ENCODE measurements at places on chromosomes 7 and 10.

- DNase-seq, result no peak
Observed at GRCh38 chr7:133961724-133962123, 165.4 kb upstream of the LRGUK start.

GRCh38 chr7:32048970-32049491 lies 21.2 kb downstream of the PDE1C start:
- DNase-seq, result no peak

DNA sequence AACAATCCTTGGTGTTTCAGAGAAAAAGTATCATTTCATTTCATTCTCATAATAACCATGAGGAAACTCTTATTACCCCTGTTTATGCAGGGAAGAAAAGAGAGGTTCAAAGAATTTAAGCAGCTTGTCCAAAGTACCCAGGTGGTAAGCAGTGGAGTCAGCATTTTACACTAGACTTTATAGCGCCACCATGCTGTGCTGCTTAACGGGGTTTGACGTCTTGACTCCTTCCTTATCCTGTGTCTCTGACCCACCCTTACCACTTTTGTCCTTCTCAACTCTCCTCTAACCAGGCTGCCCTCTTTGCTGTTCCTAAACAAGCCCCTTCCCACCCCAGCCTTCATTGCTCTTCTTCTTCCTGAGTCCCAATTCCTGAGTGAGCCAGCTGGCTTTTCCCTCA lies 117.0 kb upstream of the AHR start:
- no peak for DNase-seq

GRCh38 chr10:48609899-48610584 lies 5.2 kb upstream of the ARHGAP22 start:
- no peak for DNase-seq

DNA sequence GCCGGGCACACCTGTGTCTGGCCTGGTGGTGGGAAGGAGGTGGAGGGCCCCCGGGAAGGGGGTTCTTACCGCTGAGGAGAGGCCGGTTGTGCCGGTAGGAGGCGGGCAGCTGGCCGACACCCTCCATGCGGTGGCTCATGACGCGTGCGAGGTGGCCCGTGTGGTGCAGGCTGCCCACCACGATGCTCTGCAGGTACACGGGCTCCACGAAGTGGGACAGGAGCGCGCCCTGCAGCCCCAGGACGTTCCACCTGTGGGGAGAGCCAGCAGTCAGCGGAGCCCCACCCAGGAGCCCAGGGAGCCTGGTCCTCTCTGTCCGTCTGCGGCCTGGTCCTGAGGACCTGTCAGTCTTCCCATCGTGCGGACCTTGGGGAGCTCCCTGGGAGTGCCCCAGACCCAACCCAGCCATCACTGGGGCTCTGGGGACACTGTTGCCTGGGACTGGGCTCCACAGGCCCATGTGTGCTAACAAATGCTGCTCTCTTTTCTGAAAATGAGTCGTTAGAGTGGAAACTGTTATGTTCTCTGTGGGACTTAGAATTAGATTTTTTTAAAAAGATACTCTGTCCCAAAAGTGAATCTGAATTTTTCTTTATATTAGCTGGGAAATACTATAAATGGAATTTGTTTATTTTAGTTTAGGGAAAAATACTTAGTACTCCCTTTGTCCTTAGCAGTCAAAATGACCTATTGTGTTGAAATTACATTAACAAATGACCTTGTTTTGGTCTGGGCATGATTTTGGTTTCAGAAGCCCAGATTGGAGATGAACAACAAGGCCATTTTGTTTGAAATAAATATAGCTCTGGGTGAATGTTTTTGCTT lies 143.9 kb downstream of the WDR37 start:
- DNase-seq, result no peak

DNA sequence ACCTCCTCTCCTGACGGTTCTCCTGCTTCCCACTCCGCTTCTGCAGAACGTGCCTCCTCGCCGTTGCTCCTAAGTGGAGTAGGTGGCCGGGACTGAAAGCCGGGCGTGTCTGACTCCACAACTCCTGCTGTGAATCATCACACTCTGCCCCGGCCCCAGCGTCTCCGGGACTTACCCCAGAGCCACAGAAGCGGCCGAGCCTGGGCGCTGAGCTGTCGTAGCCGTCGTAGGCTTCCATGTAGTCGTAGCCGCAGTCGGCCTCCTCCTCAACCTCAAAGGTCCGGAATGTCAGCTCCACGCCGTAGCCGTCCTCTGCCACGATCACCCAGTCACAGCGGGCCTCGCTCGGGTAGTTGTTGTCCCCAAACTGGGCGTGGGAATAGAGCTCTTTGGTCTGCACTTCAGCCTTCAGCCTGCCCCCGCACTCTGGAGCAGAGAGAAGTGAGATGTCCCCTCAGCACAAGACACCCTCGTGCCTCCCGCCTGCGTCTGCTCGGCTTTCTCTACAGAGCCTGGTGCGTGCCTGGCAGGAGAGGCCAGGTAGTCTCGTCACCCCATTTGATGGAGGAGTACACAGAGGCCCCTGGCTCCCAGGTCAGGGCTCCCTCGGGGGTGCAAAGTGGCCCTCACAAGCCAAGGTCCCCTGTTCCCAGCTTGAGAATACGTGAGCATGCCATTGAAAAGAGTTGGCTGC lies 11.2 kb upstream of the OPALIN start:
- no peak for DNase-seq

GRCh38 chr7:36683111-36683510 lies 41.2 kb downstream of the AOAH start:
- DNase-seq, result no peak

DNA sequence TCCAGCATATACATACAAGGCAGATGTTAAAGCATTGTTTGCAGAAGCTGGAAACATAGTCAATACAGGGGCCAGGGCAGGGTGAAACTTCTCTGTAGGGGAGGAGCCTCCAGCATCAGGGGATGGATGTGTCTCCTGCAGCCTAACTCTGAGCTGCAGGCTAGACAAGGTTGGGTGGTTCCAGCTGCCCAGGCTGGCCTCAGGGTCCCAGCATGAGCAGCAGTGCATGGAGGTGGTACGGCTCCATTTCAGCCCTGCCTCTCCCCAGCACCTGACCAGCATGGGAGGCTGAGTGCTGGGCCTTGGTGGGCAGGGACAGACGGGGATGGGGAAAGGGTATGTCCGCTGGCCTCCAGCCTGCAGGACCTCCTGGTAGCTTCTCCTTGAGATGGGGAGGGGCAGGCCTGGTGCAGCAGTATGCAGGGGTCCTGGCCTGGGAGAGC lies 7.4 kb upstream of the TBRG4 start:
- DNase-seq, result no peak

DNA sequence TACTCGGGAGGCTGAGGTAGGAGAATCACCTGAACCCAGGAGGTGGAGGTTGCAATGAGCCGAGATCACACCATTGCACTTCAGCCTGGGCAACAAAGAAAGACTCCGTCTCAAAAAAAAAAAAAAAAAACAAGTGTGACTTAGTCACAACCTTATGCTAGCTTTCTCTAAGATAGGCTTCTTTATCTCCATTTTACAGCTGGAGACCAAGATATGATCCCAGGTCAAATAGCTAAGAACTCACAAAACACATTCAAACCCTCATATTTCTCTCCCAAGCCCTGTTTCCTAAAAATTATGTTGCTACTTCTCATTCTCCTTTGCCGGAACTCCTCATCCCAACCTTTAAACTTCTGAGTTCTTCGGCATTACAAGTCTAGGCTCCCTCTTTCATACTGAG lies 13.0 kb upstream of the DHTKD1 start:
- no peak for DNase-seq

GRCh38 chr10:132110111-132110521 lies 44.4 kb downstream of the JAKMIP3 start:
- DNase-seq, result no peak

- DNase-seq, result no peak
Observed at GRCh38 chr7:126658684-126659083, 594.1 kb downstream of the GRM8 start.

DNA sequence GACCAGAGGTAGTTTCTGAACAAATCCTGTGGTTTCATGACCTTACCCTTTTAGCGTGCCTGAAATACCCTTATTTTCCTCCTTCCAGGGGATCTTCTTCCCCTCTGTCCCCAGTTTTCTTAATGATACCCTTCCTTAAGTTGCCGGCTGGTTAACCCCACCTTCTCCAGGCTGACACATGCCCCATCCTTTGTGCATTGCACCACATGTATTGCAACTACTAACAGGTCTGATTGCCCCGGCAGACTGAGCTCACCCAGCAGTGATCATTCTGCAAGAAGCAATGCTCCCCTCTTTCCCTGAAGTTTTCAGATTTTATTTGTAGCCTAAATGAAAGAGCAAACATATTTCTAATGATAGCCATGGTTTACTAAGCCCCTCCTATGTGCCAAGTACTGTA lies 108.2 kb downstream of the HIP1 start:
- peak; percentile 7 for DNase-seq

DNA sequence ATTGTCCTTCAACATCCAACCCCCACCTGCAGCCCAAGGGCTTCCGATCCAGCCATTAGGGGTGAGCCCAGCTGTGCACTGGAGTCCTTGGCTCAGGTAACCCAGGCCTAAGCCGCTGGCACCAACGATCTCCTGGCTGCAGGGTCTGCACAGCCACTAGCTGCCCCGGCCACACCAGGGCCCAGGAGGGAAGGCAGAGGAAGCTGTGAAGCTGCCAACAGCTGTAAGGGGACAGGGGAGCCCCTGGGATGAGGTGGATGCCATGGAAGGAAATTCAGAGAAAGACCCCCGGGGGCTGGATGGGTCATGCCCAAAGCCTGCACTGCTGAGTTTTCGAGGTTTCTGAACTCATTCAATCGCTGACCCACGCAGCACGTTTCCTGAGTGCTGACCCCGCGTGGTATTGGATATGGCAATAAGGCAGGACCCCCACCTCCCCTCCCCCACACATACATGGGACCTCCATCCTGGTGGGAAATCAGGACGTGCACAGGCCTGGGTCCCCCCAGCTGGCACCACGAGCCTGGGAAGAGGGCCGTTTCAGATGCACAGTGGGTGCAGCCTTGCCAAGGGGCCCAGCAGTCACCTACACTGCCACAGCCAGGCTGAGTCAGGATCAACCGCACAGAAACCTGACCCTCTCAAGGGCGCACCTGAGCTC lies 170.3 kb downstream of the DIP2C start:
- DNase-seq, result no peak

- no peak for DNase-seq
Observed at GRCh38 chr10:62769574-62770242, 34.8 kb upstream of the ADO start.

DNA sequence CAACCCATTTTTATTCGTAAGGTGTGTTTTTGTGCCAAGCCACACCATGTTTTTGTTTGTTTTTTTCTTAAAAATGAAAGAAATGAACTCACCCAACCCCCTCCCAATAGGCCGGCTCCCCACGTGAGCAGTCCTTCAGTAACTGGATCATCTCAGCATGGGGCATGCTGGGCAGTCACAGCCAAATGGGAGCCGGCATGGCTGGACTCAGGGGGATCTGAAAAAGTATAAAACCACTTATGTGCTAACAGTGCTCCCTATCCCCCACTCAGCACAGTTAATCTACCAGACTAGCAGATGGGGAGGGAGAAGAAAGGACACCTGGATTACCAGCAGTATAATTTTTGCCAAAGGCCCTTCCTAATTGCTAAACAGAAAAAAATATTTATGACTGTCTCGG lies 39.3 kb downstream of the BAZ1B start:
- no peak for DNase-seq

DNA sequence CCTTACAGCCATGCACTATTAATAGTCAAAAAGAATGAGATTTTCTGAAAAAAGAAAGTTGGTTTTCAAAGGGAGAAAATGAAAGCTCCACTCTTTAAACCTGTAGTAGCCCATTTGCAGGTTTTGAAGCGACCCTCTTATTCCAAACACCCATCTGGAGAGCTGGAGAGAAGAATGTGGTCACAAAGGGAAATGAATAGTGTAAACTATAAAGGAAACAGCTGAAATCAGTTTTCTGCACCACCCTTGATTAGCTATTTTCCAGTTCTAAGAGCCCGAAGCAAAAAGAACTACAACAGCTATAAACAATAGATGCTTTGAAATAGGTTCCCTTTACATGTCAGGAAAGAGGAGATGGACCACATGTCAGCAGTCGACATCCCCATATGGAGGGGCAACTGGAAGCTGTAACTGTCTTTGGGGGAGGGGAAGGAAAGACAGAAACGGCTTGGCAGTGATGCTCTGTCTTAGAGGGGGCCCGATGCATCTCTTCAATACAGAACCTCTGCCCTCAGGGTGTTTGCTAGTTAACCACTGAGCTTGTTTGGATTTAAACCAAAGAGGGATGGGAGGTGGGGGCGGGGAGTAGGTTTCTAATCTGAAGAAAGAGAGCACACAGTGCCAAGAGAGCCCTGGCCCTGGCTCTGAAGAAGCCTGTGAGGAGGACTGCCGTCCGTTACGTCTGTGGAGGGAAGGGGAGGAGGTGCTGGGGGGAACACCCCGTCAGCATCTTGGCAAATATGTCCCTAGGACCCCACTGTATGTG lies 55.3 kb downstream of the CPVL start:
- DNase-seq, result no peak

- DNase-seq, result peak; percentile 53
Observed at GRCh38 chr7:134461916-134462315, 3.0 kb upstream of the AKR1B1 start.

DNA sequence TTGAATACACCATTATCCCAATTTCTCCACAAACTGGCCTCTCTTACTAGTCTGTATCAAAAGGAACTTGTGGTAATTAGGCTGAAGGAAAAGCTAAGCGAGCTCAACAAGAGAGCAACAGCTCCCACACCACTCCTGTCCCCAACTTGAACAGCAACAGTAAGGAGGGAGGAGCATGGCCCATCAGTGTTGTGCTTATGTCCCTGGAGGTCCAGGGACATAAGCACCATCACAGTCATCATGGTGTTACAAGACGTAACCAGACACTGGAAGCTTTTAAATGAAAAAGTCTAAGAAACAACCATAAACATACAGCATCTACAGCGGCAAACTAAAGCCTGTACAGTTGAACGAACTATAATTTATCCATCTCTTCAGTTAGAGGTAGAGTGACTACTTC lies 989 bp downstream of the ERLIN1 start:
- peak; percentile 55 for DNase-seq

GRCh38 chr10:87966459-87966858 lies 103.0 kb downstream of the PTEN start:
- DNase-seq, result no peak

DNA sequence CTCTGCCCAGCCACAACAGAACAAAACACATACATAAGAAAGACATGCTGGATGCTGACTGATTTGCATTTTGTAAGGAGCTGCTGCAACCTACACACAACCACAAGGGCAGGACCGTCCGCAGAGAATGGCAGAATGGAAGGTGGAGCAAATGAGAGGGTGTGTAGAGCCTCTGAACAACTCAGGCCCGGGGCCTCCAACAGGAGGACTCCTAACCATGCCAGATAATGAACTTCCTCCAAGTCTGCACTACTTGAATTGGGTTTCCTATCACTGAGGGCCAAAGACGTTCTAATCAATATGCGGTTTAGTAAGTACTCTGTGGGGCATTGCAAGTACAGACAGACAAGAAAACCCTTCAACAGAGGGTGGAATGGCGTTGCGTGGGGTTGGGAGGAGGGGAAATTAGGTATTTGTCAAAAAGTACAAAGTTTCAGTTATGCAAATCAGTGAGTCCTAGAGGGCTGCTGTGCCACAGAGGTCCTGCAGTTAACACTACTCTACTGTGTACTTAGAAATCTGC lies 14.6 kb downstream of the VOPP1 start:
- DNase-seq, result no peak

- no peak for DNase-seq
Observed at GRCh38 chr10:78707745-78708144, 361.0 kb upstream of the ZMIZ1 start.

GRCh38 chr7:151993977-151994676 lies 31.3 kb upstream of the GALNT11 start:
- DNase-seq, result no peak

All from MV-4-11 (cell line).